Left colon (tissue), 2 donors: ENCODE measurements at places on chromosomes 12 and 14.

DNA sequence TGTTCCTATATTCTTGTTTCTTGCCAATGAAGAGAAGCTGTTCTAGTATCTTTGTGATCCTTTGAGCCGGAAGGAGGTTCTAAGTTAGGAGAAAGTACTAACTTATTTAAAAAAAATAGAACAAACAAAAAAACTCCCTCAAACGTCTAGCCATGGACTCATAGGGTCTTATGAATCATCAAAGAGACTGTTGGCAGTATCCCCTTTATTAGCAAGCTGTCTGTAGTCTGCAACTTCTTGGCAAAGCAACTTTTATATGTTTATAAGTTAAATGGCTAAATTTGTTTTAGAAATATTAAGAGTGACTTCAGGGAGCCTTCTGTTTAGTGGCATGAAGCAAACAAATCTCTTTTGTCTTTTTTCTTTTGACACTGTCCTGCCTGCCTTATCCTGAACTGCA, 291.9 kb downstream of the FUT8 start:
- no peak for DNase-seq

- no peak for DNase-seq
These were observed 2.9 kb upstream of the NYNRIN start for GRCh38 chr14:24395609-24396582.

GRCh38 chr14:21210023-21210422, 54.2 kb upstream of the OR5AU1 start:
- no peak for DNase-seq

GRCh38 chr14:99822800-99823455, 29.7 kb downstream of the EML1 start:
- DNase-seq = no peak

GRCh38 chr12:48990552-48990951, 8.6 kb downstream of the DDN start:
- DNase-seq = no peak
